RCC 7860 (cell line): ENCODE measurements at places on chromosomes 7 and 10.
A peak's percentile ranks its signal among the peaks of the same experiment; 100 is the strongest.

DNA sequence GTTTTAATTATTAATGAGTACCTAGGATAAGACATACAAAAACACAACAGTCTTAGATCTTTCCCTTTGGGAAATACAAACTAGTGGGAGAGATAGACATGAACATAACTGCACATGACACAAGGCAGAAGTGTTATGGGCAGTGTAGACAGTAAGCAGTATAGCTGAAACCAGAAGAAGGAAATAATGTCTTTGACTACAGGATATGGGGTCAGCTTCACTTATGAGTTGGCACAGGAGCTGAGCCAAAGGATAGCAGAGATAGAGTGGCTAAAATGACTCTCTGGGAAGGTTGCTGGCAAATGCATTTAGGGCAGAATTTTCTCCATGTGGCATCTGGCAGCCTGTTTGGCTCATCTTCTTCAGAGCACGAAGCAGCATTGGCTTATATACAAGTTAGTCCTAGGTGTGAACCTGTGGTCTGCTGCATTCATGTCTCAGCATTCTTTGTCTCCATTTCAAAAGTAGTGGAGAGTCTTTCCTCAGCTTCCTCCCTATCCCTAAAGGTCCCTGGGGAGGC is 60.3 kb upstream of the FEZF1 start:
- no peak for DNase-seq

DNA sequence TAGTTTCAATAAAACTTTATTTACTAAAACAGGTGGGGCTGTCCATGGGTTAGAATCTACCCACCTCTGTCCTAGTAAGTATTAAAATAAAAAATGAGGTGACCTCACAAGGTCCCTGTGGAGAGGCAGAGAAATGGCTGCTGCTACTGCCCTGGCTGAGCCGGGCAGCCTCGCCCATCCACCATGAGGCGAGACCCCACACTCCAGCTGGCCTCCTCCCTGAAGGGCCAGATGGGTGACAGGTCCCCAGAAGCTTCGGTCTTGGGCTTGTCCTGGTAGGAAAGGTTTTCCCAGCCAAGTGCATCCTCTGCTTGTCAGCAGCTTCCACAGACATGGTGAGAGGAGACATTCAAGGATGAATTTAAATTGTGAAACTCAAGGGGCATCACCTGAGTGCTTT is 565.8 kb downstream of the PTPRN2 start:
- DNase-seq = no peak

GRCh38 chr7:67045496-67045995 is 48.9 kb downstream of the TYW1 start:
- no peak for DNase-seq

DNA sequence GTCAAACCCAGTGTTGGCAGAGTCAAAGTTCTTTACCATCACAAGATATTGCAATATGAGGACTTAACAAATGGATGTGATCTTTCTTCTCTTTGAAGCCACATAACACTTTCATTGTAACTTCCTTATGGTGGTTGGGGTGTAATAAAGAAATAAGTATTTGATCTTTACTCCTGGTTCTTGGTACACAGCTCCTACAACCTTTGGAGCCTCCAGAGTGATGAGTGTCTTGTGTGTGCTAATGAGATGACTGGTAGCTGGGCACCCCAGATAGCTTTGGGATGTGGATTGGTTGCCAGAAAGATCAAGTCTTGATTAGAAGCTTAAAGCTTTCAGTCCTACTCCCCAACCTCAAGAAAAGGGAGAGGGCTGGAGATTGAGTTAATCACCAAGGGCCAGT is 31.1 kb upstream of the YAE1 start:
- DNase-seq = no peak

- DNase-seq = no peak
Observed at GRCh38 chr10:68506411-68506810, 20.9 kb downstream of the SLC25A16 start.

- no peak for DNase-seq
Observed at GRCh38 chr7:50304129-50304910, at the start of gene IKZF1. IKZF1 (plus strand) TSS chr7:50304716; CDS start chr7:50319062, 14,346 bp downstream.

GRCh38 chr7:130611218-130611617 is 57.3 kb downstream of the COPG2 start:
- no peak for DNase-seq

DNA sequence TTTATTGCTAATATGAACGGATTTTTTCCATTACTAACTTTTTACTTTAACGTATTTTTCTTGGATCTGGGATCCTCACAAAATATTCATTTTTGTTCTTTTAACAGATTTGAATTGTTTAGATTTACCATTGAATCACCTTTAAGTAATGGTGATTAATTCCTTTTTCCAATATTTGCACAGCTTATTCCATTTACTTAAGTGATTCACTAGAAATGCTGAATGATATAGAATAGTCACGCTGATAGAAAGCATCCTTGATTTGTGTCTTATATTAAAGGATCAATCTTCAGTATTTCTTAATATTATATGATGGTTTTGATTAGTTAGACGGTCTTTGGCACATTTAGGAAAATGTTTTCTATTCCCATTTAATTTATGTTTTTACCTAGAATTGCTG is 116.4 kb upstream of the LRRTM3 start:
- DNase-seq = no peak

DNA sequence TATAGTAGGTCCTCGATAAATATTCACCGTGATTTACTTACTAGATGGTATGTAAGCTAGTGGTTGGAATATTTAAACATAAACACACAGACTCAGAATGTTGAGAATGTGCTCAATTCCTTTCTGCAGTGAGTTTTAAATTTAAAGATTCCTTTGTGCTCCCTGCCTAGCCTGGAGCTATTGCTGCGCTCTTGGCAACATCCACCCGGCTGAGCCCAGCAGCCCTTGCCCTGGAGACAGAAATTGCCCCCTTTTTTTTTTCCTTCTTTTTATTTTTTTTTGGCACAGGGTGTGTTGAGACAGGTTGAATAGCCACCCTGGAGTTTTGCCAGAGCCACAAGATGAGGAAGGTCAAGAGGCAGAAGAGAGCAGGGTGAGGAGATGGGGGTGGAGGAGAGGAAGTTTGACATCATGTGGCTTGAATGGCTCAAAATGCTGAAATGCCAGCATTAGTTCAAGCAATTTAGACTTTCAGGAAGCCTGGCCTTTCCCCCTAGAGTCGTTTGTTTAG is 180.8 kb downstream of the PRKCQ start:
- peak; percentile 18 for DNase-seq

- DNase-seq = no peak
Observed at GRCh38 chr7:110186334-110186733, 904.6 kb upstream of the LRRN3 start.

DNA sequence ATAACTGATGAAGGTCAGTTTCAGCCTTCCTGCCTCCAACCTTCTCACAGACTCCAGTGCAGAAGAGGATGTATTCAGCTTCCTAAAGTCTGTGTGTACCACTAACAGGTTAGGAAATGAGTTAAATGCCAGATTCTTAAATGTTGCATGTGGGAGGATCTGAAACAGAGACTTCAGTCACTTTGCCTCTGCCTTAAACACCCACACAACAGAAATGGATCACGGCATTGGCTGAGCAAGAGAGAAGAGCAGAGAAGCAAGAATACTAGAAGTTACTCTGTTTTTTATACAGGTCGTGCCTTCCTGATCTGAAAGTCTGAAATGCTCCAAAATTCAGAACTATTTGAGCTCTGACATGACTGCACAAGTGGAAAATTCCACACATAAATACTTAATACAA is 98.9 kb upstream of the ARHGAP21 start:
- no peak for DNase-seq

DNA sequence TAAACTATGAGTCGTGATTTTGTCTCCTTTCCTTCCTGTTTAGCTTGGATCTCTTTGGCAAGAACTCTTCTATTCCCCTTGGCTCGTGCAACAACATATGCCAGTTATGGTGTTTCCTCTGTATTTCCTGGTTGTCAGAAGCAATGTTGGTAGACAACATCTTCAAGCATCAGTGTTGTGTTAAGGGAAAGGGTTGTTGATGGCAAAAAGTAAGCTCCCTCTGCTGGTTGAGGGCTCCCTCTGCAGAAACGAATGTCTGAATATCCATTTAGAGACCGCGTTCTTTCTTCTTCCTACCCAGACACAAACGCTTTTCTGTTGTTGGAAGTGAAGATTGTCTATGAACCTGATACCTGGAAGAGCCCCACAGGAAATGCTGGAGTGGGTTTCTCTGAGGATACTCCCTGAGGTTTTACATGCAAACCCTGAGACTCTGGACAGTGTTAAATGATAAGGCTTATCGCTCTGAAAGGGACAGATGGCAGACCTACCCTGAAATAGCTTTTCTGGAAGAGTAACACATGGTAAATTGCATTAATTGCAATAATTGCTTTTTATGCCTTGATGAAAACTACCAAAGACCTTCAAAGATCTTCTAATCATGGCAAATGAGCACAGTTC is 23.5 kb upstream of the C1QL3 start:
- DNase-seq = peak; percentile 24

- DNase-seq = no peak
Observed at GRCh38 chr10:76395251-76395650, 963.8 kb downstream of the LRMDA start.

GRCh38 chr10:117944676-117945447 is 101.9 kb downstream of the RAB11FIP2 start:
- DNase-seq = no peak

DNA sequence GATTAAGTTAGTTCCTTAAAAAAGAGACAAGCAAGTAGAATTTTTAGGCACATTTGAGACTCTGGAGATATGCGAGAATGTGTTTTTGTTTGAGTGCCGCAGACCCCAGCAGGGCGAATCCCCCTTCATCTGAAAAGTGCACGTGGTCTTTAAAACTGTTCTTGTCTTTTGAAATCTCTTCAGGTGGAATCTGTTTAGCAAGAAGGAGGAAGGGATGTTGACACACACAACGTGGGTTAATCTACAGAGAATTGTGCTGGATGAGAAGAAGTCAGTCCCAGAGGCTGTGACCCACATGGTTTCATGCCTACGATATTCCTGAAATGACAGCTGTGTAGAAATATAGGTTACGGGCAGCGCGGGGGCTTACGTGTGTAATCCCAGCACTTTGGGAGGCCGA is 27.1 kb upstream of the ZFAND2A start:
- no peak for DNase-seq

GRCh38 chr7:69739931-69740431 is 141.7 kb downstream of the AUTS2 start:
- no peak for DNase-seq

DNA sequence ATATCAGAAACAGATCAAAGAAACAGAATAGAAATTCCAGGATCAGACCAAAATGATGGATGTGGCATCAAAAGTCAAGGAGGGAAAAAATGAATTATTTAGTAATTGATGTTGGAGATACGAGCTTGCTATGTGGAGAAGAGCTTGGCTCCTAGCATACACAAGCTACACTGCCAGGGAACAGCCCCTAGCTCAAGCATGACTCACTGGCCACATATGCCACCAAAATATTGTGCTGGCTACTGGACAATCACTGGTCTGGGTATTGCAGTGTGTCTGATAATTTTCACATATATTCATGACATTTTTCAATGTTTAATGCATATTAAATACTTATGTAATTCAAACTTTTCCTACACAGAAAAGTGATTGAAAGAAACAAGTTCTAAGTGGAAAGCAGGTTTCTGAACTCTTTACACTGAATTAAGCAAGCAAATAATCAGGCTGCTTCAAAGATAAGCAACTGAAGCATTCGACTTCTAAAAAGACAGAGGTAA is 59.3 kb downstream of the OAT start:
- DNase-seq = no peak

DNA sequence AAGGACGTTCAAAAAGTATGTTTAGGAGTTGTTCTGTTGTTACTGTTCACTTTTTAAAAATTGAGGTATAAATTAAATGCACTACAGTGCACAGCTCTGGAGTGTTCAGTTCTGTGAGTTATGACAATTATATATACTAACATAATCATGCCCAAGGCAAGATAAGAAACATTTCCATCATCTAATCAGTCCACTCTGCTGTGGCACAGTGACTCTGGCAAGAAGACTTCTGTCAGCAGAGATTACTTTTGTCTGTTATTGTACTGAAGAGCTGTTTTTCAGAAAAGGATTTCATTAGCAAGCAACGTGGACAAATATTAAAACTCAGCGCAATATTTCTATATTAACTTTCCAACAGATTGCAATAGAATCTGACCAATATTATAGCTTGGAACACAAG is 32.0 kb downstream of the ICA1 start:
- DNase-seq = no peak

GRCh38 chr10:61825001-61825400 is 76.5 kb upstream of the ARID5B start:
- no peak for DNase-seq

DNA sequence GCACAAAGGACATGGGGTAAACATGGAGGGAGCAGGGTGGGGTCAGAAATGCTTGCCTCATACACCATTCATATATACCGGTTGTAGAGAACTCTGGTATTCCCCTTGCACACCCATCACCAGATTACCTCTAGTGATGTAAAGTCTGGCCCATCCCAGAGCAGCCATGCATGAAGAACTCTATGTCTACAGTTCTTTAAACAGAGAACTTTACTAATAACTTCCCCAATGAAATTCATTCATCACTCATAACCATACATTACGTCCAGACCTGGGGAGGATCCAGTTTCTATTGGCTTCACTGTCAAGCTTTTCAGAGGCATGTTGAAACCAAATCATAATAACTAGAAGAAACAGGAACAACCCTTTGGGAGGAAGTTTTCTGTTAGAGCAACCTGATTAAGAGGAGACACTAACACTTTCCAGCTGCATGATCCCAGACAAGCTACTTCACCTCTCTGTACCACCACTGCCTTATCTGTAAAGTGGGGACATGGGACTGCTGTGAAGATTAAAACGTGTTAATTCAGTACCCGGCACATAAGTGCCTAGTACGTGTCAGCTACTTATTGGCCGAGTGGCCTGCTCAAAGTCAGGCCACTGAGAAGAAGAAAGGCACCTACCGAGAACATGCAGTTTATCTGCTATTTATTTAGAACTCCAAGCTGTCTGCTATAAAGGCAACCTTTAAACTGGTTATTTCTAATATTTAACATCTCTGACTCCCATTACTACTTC is 59.7 kb downstream of the IGF2BP3 start:
- DNase-seq = no peak

DNA sequence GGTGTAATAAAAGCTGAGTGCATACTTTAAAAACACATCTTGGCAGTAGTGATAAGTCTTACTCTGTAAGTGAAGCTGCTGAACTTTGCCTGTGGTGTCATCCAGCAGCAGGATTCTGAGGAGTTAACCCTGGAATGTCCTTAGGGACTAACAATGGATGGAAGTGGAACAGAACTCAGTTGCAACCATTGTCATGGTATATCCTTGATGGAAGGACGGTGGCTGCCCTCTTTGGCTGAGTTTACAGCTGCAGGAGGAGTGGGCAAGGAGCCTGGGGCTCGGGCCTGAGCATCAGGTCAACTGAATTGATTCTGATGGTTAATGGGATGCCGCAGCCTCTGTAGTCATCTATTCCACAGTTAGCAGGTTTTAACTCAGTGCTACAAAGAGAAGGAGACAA is 56.2 kb downstream of the MRC1 start:
- no peak for DNase-seq

DNA sequence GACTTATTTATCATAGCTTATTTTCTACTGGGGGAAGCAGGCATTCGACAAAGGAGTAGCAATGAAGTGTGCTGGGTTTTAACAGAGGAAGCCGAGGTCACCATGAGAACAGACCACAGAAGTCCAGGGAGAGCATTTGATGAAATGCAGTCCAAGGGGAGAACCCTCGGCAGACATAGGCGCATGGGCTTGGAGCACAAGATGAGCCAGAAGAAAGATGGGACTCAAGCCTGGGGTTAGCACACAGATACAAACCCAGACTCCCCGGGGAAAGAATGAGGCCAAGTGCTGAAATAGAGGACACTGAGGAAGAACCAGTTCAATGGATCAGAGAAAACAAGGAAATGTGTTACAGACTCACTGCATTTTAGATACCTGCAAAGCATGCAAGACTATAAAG is 209.5 kb downstream of the FAM107B start:
- no peak for DNase-seq

GRCh38 chr10:9043466-9043865 is 989.0 kb downstream of the GATA3 start:
- no peak for DNase-seq
